ENCODE measurements at places on chromosomes 13 and 19.

GRCh38 chr19:57231686-57232085 is 863 bp downstream of the AURKC start:
- DNase-seq, result no peak

- no peak for DNase-seq
Measured at GRCh38 chr13:112728375-112729126, 38.7 kb downstream of the ATP11A start.

DNA sequence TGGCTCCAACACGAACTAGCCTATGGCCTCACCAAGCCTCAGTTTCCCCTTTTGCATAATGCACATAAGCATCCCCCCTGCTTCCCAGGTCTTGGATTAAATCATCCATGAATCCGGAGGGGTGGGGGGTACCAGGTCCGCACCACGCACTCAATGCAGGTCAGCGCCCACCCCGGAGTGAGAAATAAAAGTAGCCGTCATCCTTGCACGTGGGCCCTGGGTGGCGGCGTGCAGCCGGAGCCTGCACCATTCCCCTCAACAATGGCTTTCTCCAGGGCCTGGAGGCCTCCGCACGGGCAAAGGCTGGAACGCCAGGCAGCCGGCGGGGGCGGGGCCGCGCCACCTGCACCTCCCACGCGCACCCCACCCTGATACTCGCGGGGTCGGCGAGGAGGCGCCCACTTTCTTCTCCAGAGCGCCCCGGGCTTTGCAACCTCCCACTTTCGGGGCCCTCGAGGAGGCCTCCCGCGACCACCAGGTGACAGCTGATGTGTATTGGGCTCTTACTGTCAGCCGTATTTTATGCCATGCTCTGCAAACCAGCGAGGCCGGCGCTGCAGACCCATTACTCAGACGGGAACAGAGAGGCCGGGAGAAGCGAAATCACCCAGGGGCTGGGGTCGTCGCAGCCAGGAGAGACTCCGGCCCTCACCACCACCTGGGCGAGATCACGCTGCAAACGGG is 767 bp upstream of the GADD45B start:
- no peak for DNase-seq

- no peak for DNase-seq
Measured at GRCh38 chr13:29507356-29507755, 88.1 kb downstream of the SLC7A1 start.

All from GM19239 (cell line).